T-helper 17 cell (primary cell): ENCODE measurements at places on chromosomes 5 and 9.

DNA sequence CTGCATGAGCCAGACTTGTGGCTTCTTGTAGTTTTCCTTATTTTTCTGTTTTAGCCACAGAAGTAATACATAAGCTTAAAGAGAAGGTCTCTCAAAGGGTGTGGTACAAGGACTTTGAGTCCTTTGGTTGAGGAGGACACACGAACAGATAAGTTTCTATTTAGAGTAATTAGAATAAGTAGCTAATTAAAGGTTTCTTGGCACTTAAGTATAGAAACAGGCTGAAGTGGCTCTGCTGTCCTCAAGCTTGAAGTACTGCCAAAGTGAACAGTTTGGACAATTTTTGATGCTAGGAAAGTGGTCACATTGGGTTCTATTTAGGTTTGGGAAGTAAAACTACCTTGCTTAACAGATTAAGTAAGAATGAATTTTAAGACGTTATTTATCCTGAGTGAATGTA lies 278.3 kb upstream of the MPDZ start:
- DNase-seq = no peak

DNA sequence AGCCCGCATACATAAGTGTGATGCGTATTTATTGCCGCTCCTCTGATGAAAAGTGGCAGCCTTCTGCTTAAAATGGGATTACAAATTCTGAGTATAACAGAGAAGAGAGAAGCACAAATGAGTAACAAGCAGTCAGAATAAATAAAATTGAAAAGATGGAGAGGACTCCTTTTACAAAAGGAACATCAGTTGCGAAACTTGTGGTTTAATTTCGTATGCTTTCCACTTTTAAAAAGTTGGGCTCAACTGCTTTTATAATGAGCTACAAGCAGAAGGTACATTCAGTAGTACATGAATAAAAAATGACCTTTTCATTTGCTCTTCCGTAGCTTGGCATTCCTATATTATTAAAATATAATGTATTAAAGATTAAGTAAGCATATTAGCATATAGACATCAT lies 320.0 kb downstream of the FBXL17 start:
- no peak for DNase-seq

GRCh38 chr9:27530915-27531755 lies 1.5 kb upstream of the MOB3B start:
- no peak for DNase-seq

- DNase-seq = no peak
Measured at GRCh38 chr5:105924366-105924765, 1746.4 kb downstream of the EFNA5 start.

DNA sequence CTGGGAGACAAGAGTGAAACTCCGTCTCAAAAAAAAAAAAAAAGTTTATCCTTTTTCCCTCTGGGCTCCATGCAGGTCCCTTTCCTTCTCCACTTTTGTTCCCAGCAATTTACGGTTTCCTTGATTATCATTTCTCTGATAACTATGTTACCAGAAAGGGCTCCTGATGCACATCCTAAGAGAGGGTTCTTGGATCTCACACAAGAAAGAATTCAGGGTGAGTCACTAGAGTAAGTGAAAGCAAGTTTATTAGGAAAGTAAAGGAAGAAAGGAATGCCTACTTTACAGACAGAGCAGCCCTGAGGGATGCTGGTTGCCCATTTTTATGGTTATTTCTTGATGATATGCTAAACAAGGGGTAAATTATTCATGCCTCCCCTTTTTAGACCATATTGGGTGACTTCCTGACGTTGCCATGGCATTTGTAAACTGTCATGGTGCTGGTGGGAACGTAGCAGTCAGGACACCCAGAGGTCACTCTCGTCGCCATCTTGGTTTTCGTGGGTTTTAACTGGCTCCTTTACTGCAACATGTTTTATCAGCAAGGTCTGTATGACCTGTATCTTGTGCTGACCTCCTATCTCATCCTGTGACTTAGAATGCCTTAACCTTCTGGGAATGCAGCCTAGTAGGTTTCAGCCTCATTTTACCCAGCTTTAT lies 13.5 kb upstream of the MELK start:
- DNase-seq = no peak

GRCh38 chr5:154238776-154239481 lies 48.4 kb downstream of the GALNT10 start:
- no peak for DNase-seq

DNA sequence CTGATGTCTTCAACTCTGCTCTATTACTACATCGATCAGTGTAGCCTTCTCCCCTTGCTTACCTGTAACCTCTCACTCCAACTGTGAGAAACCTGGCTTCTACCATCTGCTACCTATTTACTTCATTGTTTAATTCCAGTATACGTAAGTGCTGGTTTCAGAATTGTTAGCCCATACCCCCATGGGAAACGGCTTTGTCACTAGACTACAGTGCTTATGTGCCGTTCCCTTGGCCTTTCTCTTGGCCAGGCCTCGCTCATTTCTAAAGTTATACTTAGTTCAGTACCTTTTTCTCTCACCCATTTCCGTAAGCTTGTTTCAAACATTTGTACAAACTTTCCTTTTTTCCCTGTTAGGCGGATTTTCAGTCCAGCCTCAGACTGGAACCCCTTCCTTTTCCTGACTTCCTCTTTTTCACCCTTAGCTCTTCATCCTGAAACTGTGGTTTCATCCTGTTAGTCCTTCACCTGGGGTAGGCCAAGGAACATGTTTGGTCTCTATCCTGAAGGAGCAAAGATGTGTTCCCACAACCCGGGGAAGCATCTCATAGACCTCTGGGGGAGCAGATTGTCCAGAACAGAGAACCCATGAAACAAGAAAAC lies 21.7 kb downstream of the ALG2 start:
- DNase-seq = no peak

- DNase-seq = no peak
Measured at GRCh38 chr9:96100385-96101300, 201.3 kb downstream of the HSD17B3 start.

DNA sequence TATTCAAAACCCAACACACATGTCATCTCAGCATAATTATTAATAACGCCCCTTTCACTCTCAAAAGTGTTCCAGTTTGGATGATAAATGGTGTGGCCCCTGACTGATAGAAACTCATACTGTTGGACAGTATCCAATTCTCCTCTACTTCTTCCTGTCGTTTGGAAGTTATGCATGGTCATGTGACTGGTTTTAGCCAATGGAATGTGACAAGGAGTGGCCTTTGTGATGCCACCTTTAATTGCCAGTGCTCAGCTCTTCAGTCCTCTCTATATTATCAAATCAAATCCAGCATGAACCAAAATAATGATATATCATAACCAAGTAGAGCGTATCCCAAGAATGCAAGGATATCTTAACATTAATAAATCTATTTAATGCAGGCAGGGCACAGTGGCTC lies 117.8 kb upstream of the SPIN1 start:
- DNase-seq = no peak

DNA sequence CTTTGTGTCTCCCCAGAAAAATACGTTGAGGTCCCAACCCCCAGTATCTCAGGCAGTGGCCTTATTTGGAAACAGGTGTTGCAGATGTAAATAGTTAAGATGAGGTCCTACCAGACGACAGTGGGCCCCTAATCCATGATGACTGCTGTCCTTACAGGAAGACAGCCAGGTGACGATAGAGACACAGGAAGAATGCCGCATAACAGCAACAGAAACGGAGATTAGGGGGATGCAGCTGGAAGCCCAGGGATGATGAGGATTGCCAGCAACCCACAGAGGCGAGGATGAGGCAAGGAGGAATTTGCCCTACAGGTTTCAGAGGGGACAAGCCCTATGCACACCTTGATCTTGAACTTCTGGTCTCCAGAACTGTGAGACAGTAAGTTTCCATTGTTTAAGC lies 46.5 kb downstream of the ROPN1L start:
- DNase-seq = no peak

DNA sequence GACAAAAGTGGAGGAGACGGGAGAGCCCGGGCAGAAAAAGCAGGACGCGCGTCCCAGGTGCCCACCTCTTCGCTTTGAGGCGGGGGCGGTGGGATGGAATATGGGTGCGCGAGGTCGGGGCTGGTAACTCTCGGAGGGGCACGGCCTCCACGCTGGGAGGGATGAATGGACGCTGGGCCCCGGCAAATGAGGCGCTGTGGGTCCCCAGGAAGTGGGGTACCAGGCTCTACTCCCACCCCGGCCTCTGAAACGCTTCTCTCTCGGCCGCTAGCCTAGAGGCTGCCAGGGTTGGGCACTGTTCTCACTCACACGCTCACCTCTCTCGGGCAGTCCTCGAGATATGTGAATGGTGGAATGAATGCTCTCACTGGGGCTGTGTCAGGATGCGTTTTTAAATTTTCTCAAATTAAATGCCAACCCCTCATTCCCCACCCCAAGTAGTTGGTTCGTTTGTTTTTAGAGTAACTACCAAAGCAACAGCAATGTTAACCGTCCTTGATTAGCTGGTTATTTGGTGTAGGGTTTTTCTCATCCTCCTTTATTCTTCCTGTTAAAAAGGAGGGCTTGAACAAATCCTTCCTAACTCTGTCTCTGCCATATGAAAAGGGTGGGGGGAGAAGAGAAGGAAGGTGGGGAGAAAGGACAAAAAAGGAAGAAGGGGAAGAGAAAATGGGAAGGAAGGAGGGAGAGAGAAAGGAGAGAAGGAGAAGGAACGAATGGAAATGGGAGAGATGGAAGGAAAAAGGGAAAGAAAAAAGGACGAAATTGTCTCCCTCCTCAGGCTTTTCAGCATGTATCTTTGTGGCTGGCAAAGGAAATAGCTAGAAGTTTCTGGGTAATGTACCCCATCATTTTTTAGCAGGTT lies 1.3 kb upstream of the EBF1 start:
- DNase-seq = no peak

DNA sequence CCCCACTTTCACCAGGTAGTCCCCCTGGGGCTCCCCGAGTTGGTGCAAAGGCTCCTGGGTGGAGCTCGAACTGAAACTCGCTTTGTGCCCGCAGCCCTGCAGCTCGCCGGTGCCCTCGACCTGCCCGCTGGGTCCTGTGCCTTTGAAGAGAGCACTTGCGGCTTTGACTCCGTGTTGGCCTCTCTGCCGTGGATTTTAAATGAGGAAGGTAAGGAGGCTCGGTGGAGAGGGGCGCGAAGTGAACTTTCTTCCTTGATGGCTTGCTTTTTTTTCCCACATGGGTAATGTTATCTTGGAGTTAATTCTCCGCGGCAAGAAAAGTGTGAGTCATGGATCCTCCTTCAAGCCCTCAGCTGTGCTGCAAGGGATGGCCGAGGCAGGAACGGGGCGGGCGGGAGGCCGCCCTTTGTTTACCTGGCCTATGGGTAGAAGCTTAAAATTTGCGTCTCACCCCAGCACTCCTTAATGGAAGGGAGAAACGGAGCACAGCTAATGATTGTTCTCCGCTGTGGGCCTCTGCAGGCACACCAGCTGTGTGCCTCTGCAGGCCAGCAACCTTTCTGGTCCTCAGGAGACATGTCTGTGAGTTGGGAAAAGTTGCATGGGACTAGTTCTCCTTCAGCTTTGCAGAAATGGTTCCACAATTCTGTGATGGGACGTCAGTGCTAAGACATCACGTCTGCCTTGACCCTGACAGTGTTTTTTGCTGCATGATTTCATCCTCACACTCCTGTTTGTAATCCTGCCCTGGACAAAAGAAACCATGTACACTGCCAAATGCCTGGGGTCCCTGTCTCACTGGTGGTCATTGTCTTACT lies 1.1 kb downstream of the MAMDC2 start:
- no peak for DNase-seq

- DNase-seq = no peak
Measured at GRCh38 chr5:142785206-142785605, 15.0 kb downstream of the ARHGAP26 start.

- no peak for DNase-seq
Measured at GRCh38 chr5:73437777-73438644, 10.6 kb downstream of the FOXD1 start.

GRCh38 chr5:127567026-127567768 lies 49.8 kb downstream of the PRRC1 start:
- no peak for DNase-seq

DNA sequence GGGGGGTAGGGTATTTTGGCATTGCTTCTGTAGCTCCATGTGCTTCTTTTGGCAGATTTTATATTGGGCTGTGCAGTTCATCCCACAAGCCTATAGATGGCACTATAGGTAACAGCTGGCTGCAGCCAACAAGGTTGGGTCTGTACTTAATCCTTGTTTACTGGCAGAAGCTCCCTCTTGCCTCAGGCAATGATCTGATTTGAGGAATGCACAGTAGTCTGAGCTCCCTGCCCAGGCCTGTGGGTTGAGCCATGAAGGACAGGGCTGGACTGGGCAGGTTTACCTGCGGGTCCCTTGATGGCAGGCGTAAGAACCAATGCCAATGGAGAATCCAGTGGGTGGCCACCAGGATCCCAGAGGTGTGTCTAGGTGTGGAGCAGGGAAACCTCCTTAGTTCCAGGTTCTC lies 11.7 kb upstream of the OR1J2 start:
- DNase-seq = no peak

DNA sequence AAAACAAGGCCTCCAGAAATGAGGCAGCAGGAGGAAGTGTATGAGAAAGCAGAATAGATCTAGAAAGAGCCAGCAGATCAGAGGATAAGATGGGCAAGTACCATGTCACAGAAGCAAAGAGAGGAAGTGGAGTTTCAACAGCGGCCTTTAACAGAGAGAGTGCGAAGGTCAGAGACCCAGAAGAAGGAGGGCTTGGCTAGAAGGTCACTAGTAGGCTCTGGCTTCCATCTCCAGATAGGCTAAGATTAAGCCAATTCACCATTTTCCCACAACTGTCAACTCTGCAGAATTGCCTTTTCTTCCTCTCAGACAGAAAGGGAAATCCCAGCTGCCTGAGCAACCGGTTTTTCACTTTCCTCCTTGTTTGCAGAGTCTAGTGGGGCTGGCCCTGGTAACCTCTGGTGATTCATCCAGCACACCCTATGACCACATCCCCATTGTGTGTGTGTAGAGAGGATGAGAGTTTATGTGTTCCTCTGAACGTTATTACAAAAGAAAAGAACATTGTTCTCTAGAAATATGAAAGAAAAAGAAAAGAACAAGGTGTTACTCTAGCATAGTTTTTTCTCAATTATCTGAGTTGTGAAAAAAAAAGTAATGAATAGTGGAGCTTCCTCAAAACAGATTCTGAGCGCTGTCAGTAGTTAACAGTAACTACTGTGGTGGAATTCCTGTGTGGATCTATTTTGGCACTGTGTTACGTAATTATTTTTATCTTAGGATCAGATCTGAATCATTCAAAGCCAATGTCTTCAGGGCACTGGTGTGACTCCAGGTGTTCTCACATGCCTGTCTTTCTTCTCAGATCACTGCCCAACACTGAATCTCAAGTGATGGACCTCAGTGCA lies 220.4 kb downstream of the ARRDC3 start:
- DNase-seq = no peak

DNA sequence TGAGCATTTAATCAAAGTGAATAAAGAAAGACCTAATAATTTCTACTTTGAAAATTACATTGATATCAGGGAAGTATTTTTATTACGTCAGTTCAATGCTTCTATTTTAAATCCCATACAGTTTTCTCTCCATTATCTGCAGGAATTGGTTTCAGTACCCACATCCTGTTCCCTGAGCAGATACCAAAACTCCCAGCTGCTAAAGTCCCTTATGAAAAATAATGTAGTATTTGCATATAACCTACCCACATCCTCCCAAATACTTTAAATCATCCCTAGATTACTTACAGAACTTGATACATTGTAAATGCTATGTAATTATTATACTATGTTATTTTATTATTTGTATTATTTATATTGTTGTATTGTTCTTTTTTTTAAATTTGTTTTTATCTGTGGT lies 125.4 kb upstream of the MINAR2 start:
- no peak for DNase-seq

- peak; percentile 13 for DNase-seq
Measured at GRCh38 chr9:69168709-69169217, 5.3 kb upstream of the TJP2 start.

GRCh38 chr5:11251247-11251646 lies 490.2 kb upstream of the DAP start:
- no peak for DNase-seq

- no peak for DNase-seq
Measured at GRCh38 chr5:142864290-142865260, 94.4 kb downstream of the ARHGAP26 start.

GRCh38 chr5:66854416-66854815 lies 258.2 kb downstream of the MAST4 start:
- DNase-seq = no peak
